Glutamatergic neuron (in vitro differentiated cells): ENCODE measurements at places on chromosomes 1 and 21. TPM values are rescaled to one million over a fixed set of nuclear protein-coding genes. Genes with fewer than 3 reads are reported as not detected.

DNA sequence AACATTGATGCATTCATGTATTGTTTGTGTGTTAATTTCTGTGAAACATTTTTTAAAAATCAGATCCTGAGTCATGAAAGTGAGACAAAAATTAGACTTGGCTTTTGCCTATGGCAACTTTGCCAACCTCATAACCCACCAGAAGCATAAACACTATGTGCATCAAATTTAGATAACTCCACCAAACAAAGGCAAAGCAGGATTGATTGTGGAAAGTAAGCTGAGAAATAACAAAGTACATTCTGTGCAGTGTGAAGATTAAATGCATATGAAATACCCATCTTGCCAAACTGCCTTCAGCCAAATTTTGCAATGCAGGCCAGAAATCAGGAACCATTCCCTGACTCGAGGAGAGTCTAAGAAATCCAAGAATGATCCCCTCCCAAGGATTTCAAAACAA, 493.4 kb downstream of the AJAP1 start:
- no peak for DNase-seq

DNA sequence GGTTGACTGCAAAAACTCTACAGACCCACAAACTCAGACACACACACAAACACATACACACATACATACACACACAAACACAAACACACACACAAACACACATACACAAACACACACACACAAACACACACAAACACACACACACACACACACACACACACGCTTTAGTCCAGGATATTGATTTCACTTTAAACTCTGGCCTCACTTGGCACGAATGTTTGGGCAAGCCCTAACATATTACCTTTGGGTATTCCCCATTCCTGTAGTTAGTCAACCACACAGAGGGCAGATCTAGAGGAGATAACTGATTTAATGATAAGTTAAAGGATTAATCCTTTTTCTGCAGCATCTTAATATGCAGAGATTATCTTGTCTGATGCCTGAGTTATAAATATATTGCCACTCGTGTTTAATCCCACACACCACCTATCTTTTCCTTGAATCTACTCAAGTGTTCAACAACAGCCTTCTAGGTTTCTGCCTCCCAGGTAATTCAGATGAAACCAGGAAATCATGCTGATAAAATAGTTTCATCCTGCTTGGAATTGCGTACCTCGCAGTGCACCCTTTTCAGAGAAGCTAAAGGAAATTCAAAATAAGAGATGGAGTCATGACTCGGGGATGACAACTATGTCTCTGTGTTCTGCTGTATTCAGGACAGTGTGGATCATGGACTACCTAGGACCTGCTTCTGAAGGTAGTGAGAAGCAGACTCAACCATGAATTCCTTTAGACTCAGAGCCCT, 14.5 kb upstream of the RUNX1 start:
- no peak for DNase-seq

GRCh38 chr1:180563026-180563827, 4.5 kb downstream of the OVAAL start:
- DNase-seq = no peak

GRCh38 chr1:180617774-180618395, 13.9 kb upstream of the XPR1 start:
- DNase-seq = no peak

DNA sequence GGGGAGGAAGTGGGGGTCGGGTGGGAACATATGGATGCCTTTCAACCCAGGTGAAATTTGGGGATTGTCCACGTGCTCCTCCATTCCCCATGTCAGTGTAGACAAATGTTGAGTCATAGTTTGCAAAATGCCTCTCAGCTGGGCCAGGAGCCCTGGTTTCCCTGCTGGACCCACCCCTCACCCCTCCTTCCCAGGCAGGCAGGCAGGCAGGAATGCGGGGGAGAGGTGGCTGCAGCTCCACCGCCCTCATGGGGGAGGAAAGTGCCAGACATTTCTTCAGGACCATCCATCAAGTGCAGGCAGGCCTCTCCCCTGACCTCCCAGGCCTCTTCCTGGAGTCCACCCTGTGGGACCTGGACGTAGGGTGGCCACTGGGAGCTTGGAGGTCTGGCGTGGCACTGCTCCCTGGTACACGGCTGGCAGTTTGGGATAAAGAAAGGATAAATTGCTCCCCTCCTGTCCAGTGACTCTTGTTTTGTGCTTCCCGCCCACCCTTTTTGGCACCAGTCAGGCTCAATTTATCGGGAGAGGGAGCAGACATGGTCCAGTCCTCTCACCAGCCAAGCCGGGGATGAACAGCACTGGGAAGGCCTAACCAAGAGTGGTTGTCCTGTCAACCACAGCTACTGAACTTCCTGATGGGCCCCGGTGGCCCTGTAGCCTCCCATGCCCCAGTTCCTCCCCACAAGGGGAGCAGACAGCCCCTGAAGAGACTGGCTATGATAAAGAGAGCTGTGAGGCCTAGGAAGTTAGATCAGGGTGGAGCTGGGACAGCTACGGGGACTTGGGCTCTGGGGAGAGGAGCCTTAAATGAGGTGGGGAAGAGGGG, 18.9 kb downstream of the NPR1 start:
- DNase-seq = no peak

DNA sequence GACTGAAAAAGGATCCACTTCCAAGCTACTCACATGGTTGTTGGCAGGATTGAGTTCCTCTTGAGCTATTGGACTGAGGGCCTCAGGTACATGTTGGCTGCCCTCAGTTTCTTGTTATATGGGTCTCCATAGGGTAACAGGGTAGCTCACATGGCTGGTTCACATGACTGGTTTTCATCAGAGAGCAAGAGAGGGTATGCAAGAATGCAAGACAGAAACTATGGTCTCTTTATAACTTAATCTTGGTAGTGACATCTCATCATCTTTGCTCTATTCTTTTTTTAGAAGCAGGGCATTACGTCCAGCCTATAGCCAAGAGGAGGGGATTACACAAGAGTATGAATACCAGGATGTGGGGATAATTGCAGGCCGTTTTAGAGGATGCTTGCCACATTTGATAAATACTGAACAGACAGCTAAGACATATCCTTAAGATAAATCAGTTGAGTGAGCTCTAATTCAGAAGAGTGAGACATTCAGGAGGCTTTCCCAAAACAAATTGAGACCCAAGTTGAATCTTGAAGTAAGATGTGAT, 100.2 kb downstream of the HMCN1 start:
- DNase-seq = no peak

GRCh38 chr1:84164567-84165021, 20.5 kb downstream of the PRKACB start:
- no peak for DNase-seq

DNA sequence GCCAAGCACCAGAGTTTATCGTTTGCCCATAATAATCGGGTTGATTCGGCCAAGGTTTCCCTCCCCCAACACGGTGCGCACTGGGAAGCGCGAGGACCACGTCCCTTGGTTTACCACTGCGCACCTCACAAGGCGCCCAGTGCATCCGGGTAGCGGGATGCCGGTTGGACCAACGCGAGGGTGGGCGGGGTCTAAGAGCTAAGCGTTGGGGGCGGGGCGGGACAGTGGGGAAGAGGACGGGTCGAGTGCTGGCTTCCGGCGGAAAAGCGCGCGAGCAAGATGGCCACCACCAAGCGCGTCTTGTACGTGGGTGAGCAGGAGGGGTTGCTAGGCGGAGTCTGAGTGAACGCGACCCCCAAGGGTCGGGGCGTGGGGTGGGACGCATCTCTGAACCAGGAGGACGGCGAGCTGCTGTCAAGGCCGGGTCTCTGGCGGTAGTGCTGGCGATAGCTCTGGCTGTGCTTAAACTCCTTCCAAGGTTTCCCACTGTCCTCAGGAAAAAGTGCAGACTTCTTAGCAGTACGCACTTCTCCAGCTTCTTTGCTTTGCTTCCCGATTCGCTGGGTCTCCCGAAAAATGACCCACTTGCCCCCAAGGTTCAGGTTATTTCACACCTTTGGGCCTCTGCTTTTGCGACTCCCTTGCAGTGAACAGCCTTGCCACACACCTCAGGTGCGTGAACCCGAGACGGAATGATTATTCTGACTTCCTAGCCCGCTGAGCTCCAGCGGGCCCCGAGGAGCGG, at the start of gene PPIE:
Gene PPIE (plus strand): TSS at position 261 of the 745 bp plus-strand sequence. CDS start 19 bp downstream, at position 280.
- peak; percentile 94 for DNase-seq

DNA sequence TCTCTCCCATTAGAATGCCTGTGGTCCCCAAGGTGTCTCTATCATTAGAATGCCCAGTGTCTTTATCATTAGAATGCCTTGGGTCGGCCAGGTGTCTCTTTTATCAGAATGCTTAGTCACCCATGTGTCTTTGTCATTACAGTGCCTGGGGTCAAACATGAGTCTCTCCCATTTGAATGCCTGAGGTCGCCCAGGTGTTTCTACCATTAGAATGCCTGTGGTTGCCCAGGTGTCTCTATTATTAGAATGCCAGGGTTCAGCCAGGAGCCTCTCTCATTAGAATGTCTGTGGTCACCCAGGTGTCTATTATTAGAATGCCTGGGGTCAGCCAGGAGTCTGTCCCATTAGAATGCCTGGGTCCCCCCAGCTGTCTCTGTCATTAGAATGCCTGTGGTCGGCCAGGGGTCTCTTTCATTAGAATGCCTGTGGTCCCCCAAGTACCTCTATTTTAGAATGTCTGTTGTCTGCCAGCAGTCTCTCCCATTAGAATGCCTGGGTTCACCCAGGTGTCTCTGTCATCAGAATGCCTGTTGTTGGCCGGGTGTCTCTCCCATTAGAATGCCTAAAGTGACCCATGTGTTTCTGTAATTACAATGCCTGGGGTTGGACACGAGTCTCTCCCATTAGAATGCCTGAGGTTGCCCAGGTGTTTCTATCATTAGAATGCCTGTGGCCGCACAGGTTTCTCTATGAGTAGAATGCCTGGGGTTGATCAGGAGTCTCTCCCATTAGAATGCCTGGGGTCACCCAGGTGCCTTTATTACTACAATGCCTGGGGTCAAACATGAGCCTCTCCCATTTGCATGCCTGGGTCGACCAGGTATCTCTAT, 57.1 kb downstream of the RNF187 start:
- DNase-seq = no peak

- no peak for DNase-seq
Measured at GRCh38 chr21:28127175-28127785, 865.4 kb downstream of the LTN1 start.

DNA sequence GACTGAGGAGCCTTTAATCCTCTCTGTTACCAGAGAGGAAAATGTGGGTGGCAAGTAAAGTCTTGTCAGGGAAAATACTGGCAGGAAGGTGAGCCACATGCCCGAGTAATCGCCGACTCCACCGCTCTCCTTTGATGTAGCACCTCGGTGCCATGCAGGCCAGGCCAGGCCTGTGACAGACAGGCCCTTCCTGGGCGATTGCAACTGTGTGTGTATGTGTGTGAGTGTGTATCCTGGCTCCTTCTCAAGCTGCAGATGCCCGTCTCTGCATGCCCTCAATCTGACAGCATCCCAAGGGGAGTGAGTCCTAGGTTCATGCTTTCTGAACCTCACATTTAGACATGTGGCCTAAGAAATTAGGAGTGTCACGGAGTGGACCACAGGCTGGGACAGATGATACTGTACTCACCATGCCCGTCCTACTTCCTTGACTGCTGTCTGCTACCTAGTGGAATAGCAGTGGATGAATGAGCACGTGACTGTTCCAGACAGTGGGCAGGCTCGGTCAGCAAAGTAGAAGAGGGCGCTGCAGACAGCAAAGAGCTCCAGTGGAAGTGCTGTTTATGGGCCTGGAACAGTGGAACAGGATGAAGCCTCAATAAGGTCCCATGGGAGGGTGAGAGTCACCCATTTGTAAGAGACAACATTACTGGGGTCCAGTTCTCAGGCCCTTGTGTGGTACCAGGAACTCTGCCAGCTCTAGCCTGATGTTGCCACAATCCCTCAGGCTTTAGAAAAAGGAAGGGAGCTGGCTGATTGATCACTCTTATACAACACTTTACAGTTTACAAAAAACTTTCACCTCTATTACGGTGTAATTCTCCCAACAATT, 25.3 kb downstream of the SERTAD4 start:
- DNase-seq = no peak

- no peak for DNase-seq
Measured at GRCh38 chr1:6788946-6789345, 3.7 kb downstream of the CAMTA1 start.

GRCh38 chr1:48916130-48917069, 139.7 kb upstream of the BEND5 start:
- DNase-seq = peak; percentile 45

DNA sequence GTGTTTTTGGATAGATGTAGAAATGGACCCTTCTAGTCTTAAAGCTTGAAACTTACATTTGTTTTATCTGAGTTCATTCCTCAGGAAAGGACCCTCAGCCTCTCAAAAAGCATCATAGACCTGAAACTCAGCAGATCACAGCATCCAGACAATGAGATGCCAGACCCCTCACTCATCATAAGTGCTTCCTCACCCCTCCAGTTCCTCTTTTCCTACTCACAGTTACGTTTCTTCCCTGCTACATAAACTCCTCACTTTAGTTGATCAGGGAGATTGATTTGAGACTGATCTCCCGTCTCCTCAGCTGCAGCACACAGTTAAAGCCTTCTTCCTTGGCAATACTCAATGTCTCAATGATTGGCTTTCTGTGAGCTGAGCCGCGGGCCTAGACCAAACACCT, 282.0 kb downstream of the FAM72C start:
- DNase-seq = no peak

- no peak for DNase-seq
Measured at GRCh38 chr1:14499312-14500040, 99.0 kb upstream of the KAZN start.

- no peak for DNase-seq
Measured at GRCh38 chr1:217275655-217276398, 355.1 kb downstream of the GPATCH2 start.

DNA sequence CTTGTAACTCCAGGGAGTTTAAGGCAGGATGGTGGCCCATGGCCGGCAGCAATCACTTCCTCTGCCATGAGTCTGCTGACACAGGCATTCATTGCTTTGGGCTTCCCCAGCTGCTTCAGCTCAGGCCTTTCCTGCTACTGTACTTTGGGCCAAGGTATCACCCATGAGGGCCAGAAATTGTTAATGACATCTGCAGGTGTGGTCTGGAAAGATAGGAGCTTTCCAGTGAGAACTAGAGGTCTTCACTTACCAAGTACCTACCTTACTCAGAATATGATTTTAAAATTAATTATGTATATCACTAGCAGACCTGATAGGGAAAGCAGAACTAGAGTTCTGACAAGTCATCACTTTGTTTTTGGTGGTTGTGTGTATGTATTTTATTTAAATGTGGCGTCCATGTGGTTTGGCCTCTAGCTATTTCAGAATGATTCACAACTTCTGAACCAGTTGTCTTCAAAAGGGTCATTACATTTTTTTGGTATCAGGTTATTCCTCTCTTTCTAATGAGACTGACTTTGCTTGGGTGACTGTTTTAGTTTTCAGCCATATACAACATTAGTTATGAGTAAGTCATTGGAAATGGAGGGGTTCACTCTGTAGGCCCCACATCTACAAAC, 2.7 kb downstream of the RGL1 start:
- no peak for DNase-seq

- DNase-seq = no peak
Measured at GRCh38 chr1:165942927-165943597, 115.6 kb downstream of the UCK2 start.

POU3F1 gene
- 9.3 TPM for total RNA-seq

LIN28A gene
- total RNA-seq = 97.3 TPM

ERG gene
- total RNA-seq = not detected

UBL4B gene
- total RNA-seq = not detected

GPR37L1 gene
- total RNA-seq = not detected

SHISAL2A gene
- total RNA-seq = not detected
